CD8-positive, alpha-beta memory T cell (primary cell): ENCODE measurements at places on chromosomes 7 and 10. TPM values are rescaled to one million over a fixed set of nuclear protein-coding genes. Genes with fewer than 3 reads are reported as not detected.
A peak's percentile ranks its signal among the peaks of the same experiment; 100 is the strongest.

- DNase-seq, result no peak
Observed at GRCh38 chr10:98168766-98169165, 34.3 kb downstream of the R3HCC1L start.

- H3K4me3 ChIP-seq, result no peak overlapping the region
- no peaks in the 10 kb centered on the region for H3K27me3 ChIP-seq
- H3K27ac ChIP-seq, result no peak overlapping the region
- peaks cover 8% of the 10 kb centered on the region for H3K4me1 ChIP-seq
- no peaks in the 10 kb centered on the region for H3K36me3 ChIP-seq
- no peak for DNase-seq
Observed at GRCh38 chr10:49441488-49442476, 45.9 kb upstream of the DRGX start.

GRCh38 chr7:147249956-147250355 is 1133.4 kb downstream of the CNTNAP2 start:
- no peak overlapping the region for H3K4me3 ChIP-seq
- no peak for DNase-seq
- H3K27me3 ChIP-seq, result no peaks in the 10 kb centered on the region
- no peaks in the 10 kb centered on the region for H3K4me1 ChIP-seq
- no peak overlapping the region for H3K27ac ChIP-seq

GRCh38 chr10:18351421-18351820 is 211.2 kb downstream of the CACNB2 start:
- H3K27me3 ChIP-seq, result no peaks in the 10 kb centered on the region
- H3K4me1 ChIP-seq, result no peaks in the 10 kb centered on the region
- DNase-seq, result no peak
- H3K36me3 ChIP-seq, result no peaks in the 10 kb centered on the region
- H3K4me3 ChIP-seq, result no peak overlapping the region

- no peak overlapping the region for H3K4me3 ChIP-seq
- no peaks in the 10 kb centered on the region for H3K36me3 ChIP-seq
- DNase-seq, result no peak
- H3K4me1 ChIP-seq, result no peaks in the 10 kb centered on the region
Observed at GRCh38 chr7:112145206-112145605, 61.0 kb downstream of the DOCK4 start.

- DNase-seq, result peak; percentile 73
- H3K27ac ChIP-seq, result no peak overlapping the region
- no peak overlapping the region for H3K4me3 ChIP-seq
- no peaks in the 10 kb centered on the region for H3K36me3 ChIP-seq
Observed at GRCh38 chr10:101141616-101142532, 10.8 kb downstream of the TLX1 start.

Gene PON2
- 7.0 TPM for total RNA-seq

- no peaks in the 10 kb centered on the region for H3K36me3 ChIP-seq
- H3K27me3 ChIP-seq, result no peaks in the 10 kb centered on the region
- H3K27ac ChIP-seq, result no peak overlapping the region
- H3K4me1 ChIP-seq, result no peaks in the 10 kb centered on the region
- no peak overlapping the region for H3K4me3 ChIP-seq
- no peak for DNase-seq
Observed at GRCh38 chr10:115936926-115937767, 335.9 kb downstream of the GFRA1 start.

Gene CLDN4
- total RNA-seq, result not detected

Gene LIPJ
- not detected for total RNA-seq

DNA sequence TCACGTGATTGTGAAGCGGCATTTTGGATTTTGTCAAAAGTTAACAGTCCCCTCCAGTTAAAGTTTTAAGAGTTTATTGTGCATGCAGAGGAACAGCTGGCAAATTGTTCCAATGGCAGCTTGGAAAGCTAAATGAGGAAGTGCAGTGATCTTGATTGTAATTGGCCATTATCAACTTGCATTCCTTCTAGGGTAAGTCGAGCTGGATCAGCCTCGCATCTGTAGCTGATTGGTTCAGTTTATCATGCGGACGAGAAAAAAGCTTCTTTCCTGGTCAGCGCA is 566 bp downstream of the ZNF789 start:
- H3K27me3 ChIP-seq, result no peaks in the 10 kb centered on the region
- H3K4me3 ChIP-seq, result peak overlapping the region; percentile 83
- DNase-seq, result no peak
- H3K27ac ChIP-seq, result peak overlapping the region; percentile 78
- no peaks in the 10 kb centered on the region for H3K36me3 ChIP-seq
- H3K4me1 ChIP-seq, result peaks cover 15% of the 10 kb centered on the region

Gene FAM25C
- total RNA-seq, result not detected

Gene CYP2C19
- total RNA-seq, result not detected

GRCh38 chr10:122674781-122675180 is 24.9 kb downstream of the C10orf120 start:
- H3K4me3 ChIP-seq, result no peak overlapping the region
- H3K27me3 ChIP-seq, result no peaks in the 10 kb centered on the region
- DNase-seq, result no peak
- H3K27ac ChIP-seq, result no peak overlapping the region

- no peaks in the 10 kb centered on the region for H3K36me3 ChIP-seq
- no peaks in the 10 kb centered on the region for H3K27me3 ChIP-seq
- no peak for DNase-seq
- no peaks in the 10 kb centered on the region for H3K4me1 ChIP-seq
- no peak overlapping the region for H3K4me3 ChIP-seq
Observed at GRCh38 chr7:47143339-47143738, 438.6 kb downstream of the TNS3 start.

GRCh38 chr7:43164757-43165156 is 52.3 kb downstream of the HECW1 start:
- H3K36me3 ChIP-seq, result no peaks in the 10 kb centered on the region
- no peak overlapping the region for H3K27ac ChIP-seq
- H3K4me1 ChIP-seq, result no peaks in the 10 kb centered on the region
- no peaks in the 10 kb centered on the region for H3K27me3 ChIP-seq
- DNase-seq, result no peak

DNA sequence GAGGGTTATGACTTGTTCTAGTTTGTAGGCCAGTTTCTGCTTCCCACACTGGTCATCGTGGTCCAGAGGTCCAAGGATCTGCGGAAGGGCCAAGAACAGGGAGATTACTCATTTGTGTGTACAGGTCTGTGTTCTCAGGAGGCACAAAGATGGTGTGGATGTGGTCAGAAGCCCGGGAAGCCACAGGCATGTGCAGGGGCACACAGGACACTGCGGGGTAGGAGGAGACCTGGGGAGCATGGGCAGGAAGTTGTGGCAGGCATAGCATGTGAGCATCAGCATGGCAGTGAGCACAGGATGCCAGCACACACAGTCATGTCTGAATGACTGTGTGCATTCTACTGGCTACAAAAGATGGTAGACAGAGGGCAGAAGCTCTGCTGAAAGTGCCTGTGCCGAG is 445.8 kb downstream of the PLXNA4 start:
- H3K27ac ChIP-seq, result no peak overlapping the region
- no peaks in the 10 kb centered on the region for H3K36me3 ChIP-seq
- H3K27me3 ChIP-seq, result no peaks in the 10 kb centered on the region
- no peaks in the 10 kb centered on the region for H3K4me1 ChIP-seq

Gene FLNC
- not detected for total RNA-seq

DNA sequence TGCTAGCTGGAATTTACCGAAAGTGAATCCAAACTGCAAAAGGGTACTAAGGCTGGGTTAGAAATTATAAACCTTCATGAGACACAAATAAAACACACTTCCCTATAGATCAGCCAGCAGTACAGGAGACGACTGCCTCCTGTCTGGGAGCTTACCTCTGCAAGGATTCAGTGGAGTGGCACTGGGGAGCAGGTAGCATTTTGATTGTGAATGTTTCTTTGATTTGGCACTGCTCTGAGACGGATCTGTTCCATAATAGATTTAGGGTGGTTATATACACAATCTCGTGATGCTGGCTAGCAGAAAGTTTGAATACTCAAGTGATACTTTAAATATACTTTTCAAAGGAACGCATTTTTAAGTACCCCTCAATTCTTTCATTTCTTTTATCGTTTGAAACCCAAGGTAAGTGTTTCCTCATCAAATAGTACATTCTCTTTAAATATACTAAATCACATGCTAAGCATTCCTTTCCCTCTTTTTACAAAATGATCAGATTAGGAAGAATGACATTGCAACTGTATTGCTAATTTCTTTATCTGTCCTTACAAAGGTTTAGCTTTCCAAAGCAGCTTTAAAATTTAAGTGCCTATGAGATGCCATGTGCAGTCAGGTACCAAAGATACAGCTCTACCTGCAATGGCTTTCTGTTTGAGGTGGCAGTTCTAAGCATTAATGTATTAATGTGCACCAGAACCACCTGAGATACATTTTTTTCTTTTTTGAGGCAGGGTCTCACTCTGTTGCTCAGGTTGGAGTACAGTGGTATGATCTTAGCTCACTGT is 20.6 kb upstream of the CHCHD3 start:
- H3K27me3 ChIP-seq, result peaks cover 9% of the 10 kb centered on the region
- DNase-seq, result no peak
- H3K36me3 ChIP-seq, result no peaks in the 10 kb centered on the region
- H3K27ac ChIP-seq, result no peak overlapping the region

- H3K4me1 ChIP-seq, result peaks cover 46% of the 10 kb centered on the region
- DNase-seq, result no peak
- no peaks in the 10 kb centered on the region for H3K27me3 ChIP-seq
- no peaks in the 10 kb centered on the region for H3K36me3 ChIP-seq
- no peak overlapping the region for H3K27ac ChIP-seq
Observed at GRCh38 chr7:32500922-32501341, 5.6 kb downstream of the AVL9 start.

GRCh38 chr10:130802301-130802700 is 509.2 kb downstream of the TCERG1L start:
- H3K27ac ChIP-seq, result no peak overlapping the region
- no peaks in the 10 kb centered on the region for H3K27me3 ChIP-seq
- H3K4me1 ChIP-seq, result no peaks in the 10 kb centered on the region
- no peaks in the 10 kb centered on the region for H3K36me3 ChIP-seq

DNA sequence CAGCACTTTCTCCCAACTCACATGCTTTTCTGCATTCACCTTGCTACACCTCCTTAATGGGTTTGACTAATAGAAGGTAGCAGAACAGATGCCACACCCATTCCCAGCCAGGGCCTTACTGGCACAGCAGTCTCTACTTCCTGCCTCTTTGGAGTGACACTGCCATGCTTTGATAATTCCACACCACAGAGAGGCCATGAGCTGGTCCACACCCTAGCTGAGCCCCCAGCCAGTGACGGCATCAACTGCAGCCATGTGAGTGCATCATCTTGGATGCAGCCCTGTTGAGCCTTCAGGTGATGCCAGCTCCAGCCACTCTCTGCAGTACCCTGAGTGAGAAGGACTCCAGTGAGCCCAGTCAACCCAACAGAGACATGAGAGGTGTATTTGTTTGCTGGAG is 27.5 kb upstream of the EZH2 start:
- H3K27ac ChIP-seq, result no peak overlapping the region
- H3K4me3 ChIP-seq, result no peak overlapping the region
- no peaks in the 10 kb centered on the region for H3K27me3 ChIP-seq
- H3K36me3 ChIP-seq, result no peaks in the 10 kb centered on the region
- H3K4me1 ChIP-seq, result peaks cover 45% of the 10 kb centered on the region

Gene KCNIP2
- 1.0 TPM for total RNA-seq

GRCh38 chr10:60566096-60566495 is 176.4 kb upstream of the ANK3 start:
- H3K4me3 ChIP-seq, result no peak overlapping the region
- no peaks in the 10 kb centered on the region for H3K36me3 ChIP-seq
- no peaks in the 10 kb centered on the region for H3K4me1 ChIP-seq
- no peak overlapping the region for H3K27ac ChIP-seq
- no peaks in the 10 kb centered on the region for H3K27me3 ChIP-seq

- H3K36me3 ChIP-seq, result no peaks in the 10 kb centered on the region
- H3K4me3 ChIP-seq, result no peak overlapping the region
- no peaks in the 10 kb centered on the region for H3K4me1 ChIP-seq
- H3K27me3 ChIP-seq, result no peaks in the 10 kb centered on the region
Observed at GRCh38 chr7:17677408-17677807, 262.9 kb downstream of the SNX13 start.

Gene KLLN
- total RNA-seq, result 1.1 TPM

GRCh38 chr7:86963599-86964230 is 95.7 kb downstream of the ELAPOR2 start:
- no peak overlapping the region for H3K27ac ChIP-seq
- no peak overlapping the region for H3K4me3 ChIP-seq
- H3K4me1 ChIP-seq, result no peaks in the 10 kb centered on the region
- H3K36me3 ChIP-seq, result no peaks in the 10 kb centered on the region
- no peaks in the 10 kb centered on the region for H3K27me3 ChIP-seq

DNA sequence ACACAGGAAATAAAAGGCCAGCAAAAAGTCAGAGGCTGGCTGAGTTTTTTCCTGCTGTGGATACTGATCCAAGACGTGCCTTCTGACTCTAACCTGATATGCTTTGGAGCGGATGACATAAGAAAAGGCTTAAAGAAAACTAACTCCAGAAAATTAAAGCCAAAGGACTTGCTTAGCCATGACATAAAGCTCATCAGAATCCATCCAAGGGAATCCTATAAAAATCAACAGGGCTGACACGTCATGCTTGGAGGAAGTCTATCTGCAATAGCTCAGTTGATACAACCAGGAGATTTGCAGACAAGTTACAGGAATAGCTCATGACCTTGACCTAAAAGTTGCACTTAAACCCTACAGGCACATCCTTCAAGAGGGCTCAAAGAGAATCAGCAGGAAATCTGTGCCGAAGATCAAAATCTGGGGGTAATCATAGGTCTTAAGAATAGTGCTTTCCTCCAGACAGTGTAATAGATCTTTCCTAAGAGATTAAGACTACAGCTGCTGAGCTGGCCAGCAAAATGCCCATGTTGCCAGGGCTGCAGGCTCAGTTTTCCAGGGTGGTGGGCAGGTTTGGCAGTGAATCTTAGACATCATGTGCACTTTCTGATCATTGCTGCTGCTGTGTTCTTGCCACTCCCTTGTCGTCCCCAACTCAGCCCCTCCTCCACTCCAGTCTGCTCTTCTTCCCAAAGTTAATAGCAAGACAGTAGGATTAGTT is 111.5 kb upstream of the SVIL start:
- no peaks in the 10 kb centered on the region for H3K27me3 ChIP-seq
- no peaks in the 10 kb centered on the region for H3K36me3 ChIP-seq
- H3K4me1 ChIP-seq, result no peaks in the 10 kb centered on the region
- H3K27ac ChIP-seq, result no peak overlapping the region

Gene PON3
- not detected for total RNA-seq

DNA sequence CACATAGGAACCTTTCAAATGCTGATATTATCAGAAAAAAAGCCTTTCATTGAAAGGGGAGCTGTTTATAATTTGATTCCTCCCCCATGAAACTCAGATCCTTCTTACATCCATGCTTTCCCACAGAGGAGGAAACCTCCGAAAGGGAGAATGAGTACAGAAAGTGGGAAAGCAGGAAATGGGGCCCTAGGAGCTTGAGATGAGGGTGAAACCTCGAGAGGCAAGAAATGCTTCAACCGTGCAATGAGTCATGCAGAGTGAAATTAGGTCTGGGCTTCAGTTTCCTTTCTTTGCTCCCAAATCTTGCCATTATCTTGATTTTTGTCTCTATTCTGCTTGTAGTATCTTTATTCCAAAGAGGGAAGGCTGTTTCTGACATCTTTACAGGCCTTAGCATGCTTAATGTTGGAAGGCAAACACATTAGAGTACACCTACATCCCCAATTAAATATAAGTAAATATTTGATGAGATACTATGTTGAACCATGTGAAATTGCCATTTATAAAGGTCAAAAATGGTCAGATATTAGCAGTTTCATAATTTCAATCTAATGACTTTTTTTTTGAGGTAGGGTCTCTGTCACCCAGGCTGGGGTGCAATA is 79.1 kb downstream of the NAMPT start:
- DNase-seq, result no peak
- H3K27ac ChIP-seq, result no peak overlapping the region
- no peaks in the 10 kb centered on the region for H3K27me3 ChIP-seq
- H3K4me3 ChIP-seq, result no peak overlapping the region
- H3K4me1 ChIP-seq, result no peaks in the 10 kb centered on the region
